ENCODE measurements at places on chromosomes 16 and 17. TPM values are rescaled to one million over a fixed set of nuclear protein-coding genes. Genes with fewer than 3 reads are reported as not detected.
A peak's percentile ranks its signal among the peaks of the same experiment; 100 is the strongest.

Gene SLC35G6
- total RNA-seq, result not detected

GRCh38 chr17:4838309-4838785 lies 5.2 kb downstream of the MINK1 start:
- H3K27ac ChIP-seq, result no peak overlapping the region
- no peak for DNase-seq
- H3K4me3 ChIP-seq, result no peak overlapping the region
- no peaks in the 10 kb centered on the region for H3K36me3 ChIP-seq

DNA sequence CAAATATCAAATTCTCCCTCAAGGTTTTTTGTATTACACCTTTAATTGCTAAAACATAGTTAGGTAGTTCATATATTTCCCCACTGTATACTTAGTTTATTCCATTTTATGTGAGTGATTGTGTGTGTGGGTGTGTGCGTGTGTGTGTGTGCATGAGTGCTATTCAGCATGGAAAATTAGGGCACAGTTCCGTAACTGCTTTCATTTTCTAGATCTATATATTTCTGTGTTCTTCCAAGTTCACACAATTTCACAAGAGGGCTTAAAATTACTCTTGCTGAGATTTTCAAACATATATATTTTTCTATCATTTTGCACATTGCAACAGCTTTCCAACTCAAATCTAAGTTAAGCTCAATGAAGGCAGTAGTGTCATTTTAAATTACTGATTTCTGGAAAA lies 782.9 kb upstream of the SOX9 start:
- no peak overlapping the region for H3K4me3 ChIP-seq
- no peaks in the 10 kb centered on the region for H3K36me3 ChIP-seq
- no peaks in the 10 kb centered on the region for H3K4me1 ChIP-seq

Gene CENPX
- total RNA-seq, result 46.3 TPM

DNA sequence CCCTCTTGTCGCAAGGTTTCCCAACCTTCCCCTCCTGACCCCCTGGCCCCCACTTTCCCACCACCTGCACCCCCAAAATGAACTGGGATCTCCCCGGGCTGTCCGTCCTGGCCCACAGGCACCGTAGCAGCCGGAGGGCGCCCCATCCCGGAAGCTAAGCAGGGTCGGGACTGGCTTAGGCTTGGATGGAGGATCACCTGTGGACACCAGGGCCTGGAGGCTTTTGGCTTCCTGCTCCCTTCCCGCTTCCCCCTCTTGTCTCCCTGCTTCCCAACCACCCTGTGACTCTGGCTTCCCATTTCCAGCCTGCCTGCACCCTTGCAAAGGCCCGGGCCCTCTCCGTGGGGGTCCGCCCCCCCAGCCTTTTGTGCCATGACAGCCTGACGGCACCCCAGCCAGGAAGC lies 2291.3 kb downstream of the TP53TG3F start:
- H3K4me3 ChIP-seq, result no peak overlapping the region
- no peak for DNase-seq
- H3K36me3 ChIP-seq, result no peaks in the 10 kb centered on the region
- H3K27ac ChIP-seq, result no peak overlapping the region
- no peaks in the 10 kb centered on the region for H3K27me3 ChIP-seq

Gene SNN
- total RNA-seq, result 7.9 TPM

Gene RUSF1
- 55.1 TPM for total RNA-seq

DNA sequence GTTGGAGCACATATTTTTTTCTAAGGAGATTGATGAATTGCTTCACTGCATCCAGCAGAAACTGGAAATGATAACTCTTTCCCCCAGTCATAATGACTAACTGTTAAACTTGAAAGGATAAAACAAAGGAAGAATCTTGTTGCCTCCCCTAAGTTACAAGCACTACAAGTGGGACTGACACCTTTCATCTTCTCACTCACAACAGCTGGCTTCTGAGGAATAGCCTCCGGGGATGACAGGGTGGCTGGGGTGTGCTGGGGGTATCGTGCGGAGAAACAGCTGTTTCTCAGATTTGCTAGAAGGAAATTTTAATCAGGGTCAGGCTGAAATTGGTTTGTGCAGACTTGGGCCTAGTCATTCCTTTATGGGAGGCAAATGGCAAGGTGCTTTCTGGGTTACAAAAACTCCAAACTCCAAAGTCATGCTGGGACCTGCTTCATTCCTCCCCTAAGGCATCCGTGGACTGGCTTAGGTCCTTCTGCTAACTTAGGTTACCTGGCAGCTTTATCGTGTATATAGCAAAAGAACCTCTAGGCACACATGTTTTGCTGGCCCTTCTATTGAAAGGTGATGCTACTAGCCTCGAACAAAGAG lies 557.2 kb downstream of the TOX3 start:
- no peaks in the 10 kb centered on the region for H3K4me1 ChIP-seq
- no peak overlapping the region for H3K4me3 ChIP-seq
- no peak for DNase-seq
- H3K27me3 ChIP-seq, result no peaks in the 10 kb centered on the region
- H3K36me3 ChIP-seq, result no peaks in the 10 kb centered on the region

Gene CCL8
- not detected for total RNA-seq

Gene SSTR5
- total RNA-seq, result not detected

Gene GPRC5C
- total RNA-seq, result 189 TPM

Gene RMI2
- total RNA-seq, result 0.59 TPM

Gene STAT3
- 136 TPM for total RNA-seq

DNA sequence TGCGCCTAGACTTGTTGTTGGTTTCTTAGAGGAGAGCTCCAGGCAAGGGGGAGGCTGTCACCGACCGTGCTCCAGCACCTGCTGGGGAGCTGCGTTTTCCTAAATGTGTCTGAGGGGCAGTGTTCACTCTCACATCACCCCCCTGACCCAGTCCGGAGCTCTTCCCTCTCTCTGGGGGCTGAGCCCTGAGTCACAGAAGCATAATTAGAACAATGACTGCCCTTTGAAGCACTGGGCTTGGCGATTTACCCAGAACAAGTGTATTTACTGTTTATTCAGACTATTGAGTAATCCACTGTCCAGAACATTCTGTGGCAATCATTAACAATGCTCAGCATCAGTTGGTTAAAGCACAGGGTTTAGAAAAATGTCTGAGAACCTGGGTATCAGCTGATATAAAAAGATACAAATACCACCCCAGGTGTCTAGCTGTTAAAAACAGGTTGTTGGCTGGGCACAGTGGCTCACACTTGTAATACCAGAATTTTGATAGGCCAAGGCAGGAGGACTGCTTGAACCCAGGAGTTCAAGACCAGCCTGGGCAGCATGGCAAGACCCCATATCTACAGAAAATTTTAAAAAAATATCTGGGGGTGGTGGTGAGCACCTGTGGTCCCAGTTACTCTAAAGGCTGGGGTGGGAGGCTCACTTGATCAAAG lies 8.1 kb downstream of the CES4A start:
- peaks cover 19% of the 10 kb centered on the region for H3K4me1 ChIP-seq
- no peaks in the 10 kb centered on the region for H3K36me3 ChIP-seq
- H3K27me3 ChIP-seq, result no peaks in the 10 kb centered on the region
- H3K27ac ChIP-seq, result peak overlapping the region; percentile 93
- no peak overlapping the region for H3K4me3 ChIP-seq

Gene ZPBP2
- not detected for total RNA-seq

Gene SEZ6L2
- total RNA-seq, result 0.15 TPM

Gene MSLN
- total RNA-seq, result not detected

- H3K4me1 ChIP-seq, result no peaks in the 10 kb centered on the region
- H3K27me3 ChIP-seq, result no peaks in the 10 kb centered on the region
- DNase-seq, result peak; percentile 92
- no peak overlapping the region for H3K27ac ChIP-seq
- H3K4me3 ChIP-seq, result no peak overlapping the region
- no peaks in the 10 kb centered on the region for H3K36me3 ChIP-seq
Measured at GRCh38 chr17:40499551-40500189, 1.8 kb downstream of the TNS4 start.

DNA sequence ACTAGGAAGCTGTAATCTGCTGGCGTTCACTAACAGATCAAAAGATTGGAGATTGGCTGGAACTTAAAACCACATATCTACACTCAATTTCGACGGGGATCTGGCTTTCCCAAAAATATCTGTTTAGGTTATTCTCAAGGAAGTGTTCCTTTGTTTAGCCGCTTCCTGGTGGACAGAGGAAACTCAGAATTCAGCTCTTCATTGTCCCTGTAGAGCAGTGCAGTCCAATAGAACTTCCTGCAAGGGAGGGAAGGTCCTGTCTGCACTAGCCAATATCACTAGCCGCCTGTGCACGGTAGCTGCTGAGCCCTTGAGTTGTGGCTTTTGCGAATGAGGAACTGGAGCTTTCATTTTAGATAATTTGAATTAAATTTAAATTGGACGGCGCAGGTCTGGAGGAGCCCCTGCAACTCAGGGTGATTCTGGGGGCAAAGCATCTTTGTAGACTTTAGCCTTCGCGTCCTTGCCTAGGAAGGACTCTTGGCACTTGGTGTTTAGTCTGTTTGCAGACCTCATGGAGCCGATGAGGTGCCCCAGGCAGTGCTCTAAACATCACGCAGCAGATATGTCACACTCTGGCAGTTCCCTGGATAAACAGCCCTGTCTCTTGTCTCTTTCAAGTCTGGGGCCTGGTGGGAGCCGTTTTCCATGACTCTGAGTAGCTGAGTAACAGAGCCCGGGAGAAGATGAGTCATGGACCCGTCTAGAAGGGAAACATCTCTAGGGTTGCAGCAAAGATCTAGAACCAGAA lies 122.2 kb downstream of the CCDC182 start:
- H3K36me3 ChIP-seq, result no peaks in the 10 kb centered on the region
- DNase-seq, result no peak
- no peak overlapping the region for H3K4me3 ChIP-seq
- no peaks in the 10 kb centered on the region for H3K27me3 ChIP-seq
- H3K4me1 ChIP-seq, result no peaks in the 10 kb centered on the region

DNA sequence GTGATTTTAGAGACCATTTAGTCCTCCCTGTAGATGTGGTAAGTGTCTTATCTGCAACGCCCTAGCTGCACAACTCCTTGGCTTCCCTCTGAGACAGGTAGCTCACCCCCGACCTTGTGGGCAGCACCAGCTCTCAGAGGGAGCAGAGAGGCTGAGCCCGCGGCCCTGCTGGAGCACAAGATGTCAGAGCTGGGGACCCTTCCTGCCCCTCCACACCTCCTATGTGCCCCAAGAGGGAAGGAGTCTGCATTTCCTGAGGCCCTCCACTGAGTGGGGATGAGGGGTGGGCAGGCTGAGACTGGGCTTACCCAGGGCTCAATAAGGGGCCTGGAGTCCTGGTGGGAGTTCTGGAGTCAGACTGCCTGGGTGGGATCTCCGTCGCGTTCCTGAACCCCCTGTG lies 12.2 kb upstream of the ADGRG1 start:
- H3K4me3 ChIP-seq, result no peak overlapping the region
- H3K4me1 ChIP-seq, result no peaks in the 10 kb centered on the region
- no peaks in the 10 kb centered on the region for H3K36me3 ChIP-seq

DNA sequence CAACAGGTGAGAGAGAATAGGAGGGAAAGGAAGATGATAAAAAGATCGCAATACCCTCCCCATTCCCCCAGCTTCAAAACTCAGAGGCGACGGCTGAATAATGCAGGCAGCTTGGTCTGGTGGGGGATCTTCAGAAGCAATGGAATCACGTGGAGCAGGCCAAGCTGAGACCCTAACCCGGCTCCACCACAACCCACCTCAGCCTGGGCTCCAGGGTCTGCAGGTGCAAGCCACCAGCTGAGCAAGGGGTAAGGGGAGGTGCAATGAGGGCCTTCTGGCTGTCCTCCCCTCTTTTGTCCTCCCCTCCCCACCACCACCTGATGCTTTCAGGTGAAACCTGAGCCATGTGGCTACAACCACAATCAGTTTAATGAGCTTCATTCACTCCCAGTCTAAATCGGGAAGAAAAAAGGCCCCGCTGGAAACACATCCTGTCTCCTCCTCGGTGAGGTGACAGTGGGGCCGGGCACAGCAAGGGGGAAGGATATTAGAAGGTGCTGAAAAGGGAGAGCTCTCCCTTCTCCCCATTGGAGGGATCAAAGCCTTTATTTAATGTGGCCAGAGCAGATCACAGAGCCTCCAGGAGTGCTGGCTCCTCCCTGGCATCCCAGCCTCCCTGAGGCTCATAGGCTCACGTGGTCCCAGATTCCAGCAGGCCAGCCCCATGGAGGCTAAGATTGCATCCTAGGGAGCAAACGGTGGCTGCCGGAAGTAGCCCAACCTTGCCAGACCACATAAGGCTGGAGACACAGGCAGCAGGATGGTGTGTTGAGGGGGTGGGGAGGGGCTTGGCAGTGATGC lies 261.0 kb downstream of the SOX9 start:
- no peaks in the 10 kb centered on the region for H3K4me1 ChIP-seq
- no peak for DNase-seq
- no peak overlapping the region for H3K27ac ChIP-seq
- no peaks in the 10 kb centered on the region for H3K36me3 ChIP-seq
- H3K27me3 ChIP-seq, result no peaks in the 10 kb centered on the region

- H3K27ac ChIP-seq, result no peak overlapping the region
- peaks cover 8% of the 10 kb centered on the region for H3K27me3 ChIP-seq
- H3K36me3 ChIP-seq, result no peaks in the 10 kb centered on the region
- H3K4me1 ChIP-seq, result no peaks in the 10 kb centered on the region
Measured at GRCh38 chr16:700684-701584, 4.7 kb downstream of the FBXL16 start.

DNA sequence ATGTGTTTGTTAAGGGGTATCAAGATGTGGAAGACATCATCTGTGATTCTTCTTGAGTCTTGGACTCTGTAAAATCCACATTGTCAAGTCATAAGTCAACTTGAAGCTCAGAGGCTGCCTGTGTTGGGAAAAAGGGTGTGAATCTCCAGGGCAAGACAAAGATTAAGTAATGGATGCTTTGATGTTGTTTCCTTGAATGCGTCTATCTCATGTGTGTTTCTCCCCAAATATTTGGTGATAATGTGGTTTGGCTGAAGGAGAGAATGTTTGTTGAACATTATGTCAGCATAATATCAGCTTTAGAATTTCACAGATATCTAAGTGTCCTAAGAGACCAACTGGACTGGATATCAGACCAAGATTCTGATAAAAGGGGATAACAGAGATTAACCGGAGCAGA lies 24.1 kb upstream of the KCNJ16 start:
- H3K27me3 ChIP-seq, result no peaks in the 10 kb centered on the region
- DNase-seq, result no peak
- no peaks in the 10 kb centered on the region for H3K4me1 ChIP-seq
- H3K36me3 ChIP-seq, result no peaks in the 10 kb centered on the region

Gene SKAP1
- 24.6 TPM for total RNA-seq

DNA sequence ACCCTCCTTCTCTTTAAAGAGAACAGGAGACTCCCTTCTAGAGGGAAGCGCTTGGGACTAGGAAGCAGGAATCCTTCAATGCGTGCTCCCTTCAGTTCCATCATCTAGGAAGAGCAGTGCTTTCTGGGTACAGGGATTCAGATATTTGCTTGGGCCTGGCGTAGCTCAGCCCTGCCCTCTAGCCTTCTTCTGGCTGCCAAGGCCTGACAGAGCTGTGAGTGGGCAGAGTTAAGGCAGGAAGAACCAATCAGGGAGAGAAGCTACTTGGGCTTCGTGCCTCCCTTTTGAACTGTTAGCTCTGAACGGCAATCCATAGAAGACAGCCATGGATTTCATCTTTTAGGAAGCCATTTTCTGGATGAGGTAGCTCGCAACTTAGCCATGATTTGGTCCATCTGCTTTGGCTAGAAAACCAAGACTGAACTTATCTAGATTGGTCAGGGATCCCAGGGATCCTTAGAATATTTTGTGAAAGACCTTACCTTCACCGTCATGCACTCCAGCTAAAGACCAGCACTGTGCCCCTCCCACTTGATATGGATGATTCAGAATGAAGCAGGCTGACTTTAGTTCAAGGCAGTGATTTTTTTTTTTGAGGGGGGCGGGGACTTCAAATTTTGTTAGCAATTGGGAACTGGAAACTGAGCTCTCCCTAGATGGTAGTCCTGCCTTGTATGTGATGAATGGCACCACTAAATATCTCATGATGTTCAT lies 2.5 kb upstream of the CORO6 start:
- no peaks in the 10 kb centered on the region for H3K27me3 ChIP-seq
- DNase-seq, result no peak
- H3K36me3 ChIP-seq, result no peaks in the 10 kb centered on the region
- H3K4me3 ChIP-seq, result no peak overlapping the region

Measured in right lobe of liver (tissue), 6 donors.